Activated CD4-positive, alpha-beta memory T cell treated with anti-CD3 and anti-CD28 coated beads, Interleukin-2, amount 10 ng/mL, durations not matched to agents 7 days and 5 days (primary cell): ENCODE measurements at places on chromosomes 11 and 22.

DNA sequence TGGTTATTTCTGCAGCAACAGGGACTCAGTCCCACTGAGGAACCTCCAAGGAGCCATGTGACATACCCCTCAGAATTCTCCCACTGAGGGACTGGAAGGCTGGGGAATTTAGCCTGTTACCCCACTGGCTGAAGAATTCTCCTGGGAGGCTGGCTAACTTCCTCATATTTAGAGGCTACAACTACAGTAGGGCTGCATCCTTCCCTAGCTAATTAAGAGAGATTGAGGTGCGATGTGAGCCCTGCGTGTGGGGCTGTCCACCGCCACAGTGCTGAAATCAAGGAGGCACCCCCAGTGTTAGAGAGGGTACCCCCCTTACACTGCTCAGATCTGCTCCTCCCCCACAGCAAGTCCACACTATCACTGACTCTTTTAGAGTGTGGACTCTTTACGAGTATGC, 21.1 kb downstream of the EIF3F start:
- no peak for DNase-seq

DNA sequence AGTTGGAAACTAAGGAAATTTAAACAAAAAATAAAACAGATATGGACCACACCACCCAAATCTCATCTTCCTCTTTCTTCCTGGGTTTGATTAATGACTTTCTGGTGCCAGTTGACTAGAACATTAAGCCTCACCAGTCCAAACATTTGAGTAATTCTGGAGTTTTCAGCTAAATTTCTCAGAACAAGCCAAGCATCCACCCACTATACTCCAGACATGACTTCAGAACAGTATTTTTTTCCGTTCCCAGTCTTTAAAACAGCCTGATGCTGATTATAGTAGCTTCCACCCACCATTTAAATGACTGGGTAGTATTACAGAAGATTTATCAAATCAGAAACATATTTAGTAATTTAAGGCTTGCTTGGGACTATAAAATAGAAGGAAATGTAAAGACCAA, 230.9 kb upstream of the UBASH3B start:
- DNase-seq, result no peak

- DNase-seq, result no peak
These were observed 22.1 kb upstream of the PEX26 start for GRCh38 chr22:18055619-18056160.

- no peak for DNase-seq
These were observed 22.3 kb upstream of the A4GALT start for GRCh38 chr22:42742940-42743339.

GRCh38 chr22:50146439-50147238, 23.9 kb upstream of the PANX2 start:
- DNase-seq, result no peak

GRCh38 chr22:43909708-43910107, 13.9 kb upstream of the PNPLA3 start:
- DNase-seq, result no peak

GRCh38 chr22:32849501-32849900, 48.0 kb downstream of the TIMP3 start:
- DNase-seq, result no peak

- DNase-seq, result no peak
These were observed 10.9 kb downstream of the ZMAT5 start for GRCh38 chr22:29755889-29756288.

DNA sequence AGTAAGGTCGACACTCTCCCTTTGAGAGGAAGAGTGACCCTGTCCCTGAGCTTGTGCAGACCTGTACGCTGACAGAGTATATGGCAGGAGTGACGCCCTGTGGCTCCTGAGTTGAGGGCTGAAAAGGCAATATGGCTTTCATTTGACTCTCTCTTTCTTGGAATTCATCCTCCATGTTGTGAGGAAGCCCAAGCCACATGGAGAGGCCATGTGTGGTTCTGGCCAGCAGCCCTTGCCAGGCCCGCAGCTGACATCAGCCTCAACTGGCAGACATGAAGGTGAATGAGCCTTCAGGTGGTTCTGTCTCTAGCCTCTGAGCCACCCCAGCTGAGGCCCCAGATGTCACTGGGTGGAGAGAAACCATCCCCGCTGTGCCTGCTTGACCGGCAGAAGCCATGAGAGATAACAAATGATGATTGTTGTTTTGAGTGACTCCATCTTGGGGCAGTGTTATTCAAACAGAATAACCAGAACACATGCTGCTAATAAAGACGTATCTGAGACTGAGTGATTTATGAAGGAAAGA, 31.9 kb downstream of the SMIM38 start:
- DNase-seq, result no peak
